GM23338 (cell line): ENCODE measurements at places on chromosomes 12 and 14. TPM values are rescaled to one million over a fixed set of nuclear protein-coding genes. Genes with fewer than 3 reads are reported as not detected.

- H3K4me1 ChIP-seq: peaks cover 42% of the 10 kb centered on the region
- no peak overlapping the region for H3K4me3 ChIP-seq
- H3K27me3 ChIP-seq: no peaks in the 10 kb centered on the region
- no peak overlapping the region for H3K27ac ChIP-seq
These were observed 119.6 kb upstream of the PTPRB start for GRCh38 chr12:70756791-70757190.

- H3K27me3 ChIP-seq: no peaks in the 10 kb centered on the region
- DNase-seq: no peak
- no peaks in the 10 kb centered on the region for H3K36me3 ChIP-seq
- no peak overlapping the region for H3K27ac ChIP-seq
- no peaks in the 10 kb centered on the region for H3K4me1 ChIP-seq
These were observed 136.3 kb downstream of the SCARB1 start for GRCh38 chr12:124727264-124727800.

- DNase-seq: no peak
- H3K36me3 ChIP-seq: no peaks in the 10 kb centered on the region
- H3K27me3 ChIP-seq: no peaks in the 10 kb centered on the region
- no peak overlapping the region for H3K4me3 ChIP-seq
- H3K27ac ChIP-seq: no peak overlapping the region
These were observed 125.0 kb upstream of the HMGA2 start for GRCh38 chr12:65699251-65699650.

DNA sequence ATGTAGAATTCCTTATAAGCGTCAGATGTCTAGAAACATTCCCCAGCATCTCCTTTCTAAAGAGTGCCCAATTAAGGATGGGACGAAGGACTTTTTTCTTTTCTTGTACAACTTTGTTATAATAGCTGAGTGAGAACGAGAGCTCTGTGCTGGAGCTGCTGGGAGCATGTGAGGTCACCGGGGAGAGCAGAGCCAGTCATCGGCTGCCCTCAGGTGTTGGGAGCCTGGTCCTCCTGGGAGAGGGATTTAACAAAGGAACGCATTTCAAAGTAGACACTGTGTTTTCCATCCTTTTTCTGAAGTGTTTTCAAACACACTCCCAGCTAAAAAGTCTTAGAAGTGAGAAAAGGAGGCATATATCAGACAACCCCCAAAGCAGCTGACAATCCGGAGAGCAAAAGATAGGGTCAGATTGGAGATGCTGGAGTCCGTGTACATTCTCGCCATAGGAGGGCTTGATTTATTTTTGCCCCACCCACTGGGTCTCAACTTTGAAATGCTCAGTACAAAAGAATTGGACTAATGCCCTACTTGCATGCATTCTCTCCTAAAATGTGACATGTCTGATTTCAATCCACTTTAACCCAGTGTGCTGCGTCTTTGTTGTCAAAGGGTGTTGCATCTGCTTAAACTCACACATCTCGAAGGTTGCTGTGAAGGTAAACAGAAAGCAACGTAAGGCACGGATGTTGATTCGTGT, 50.8 kb upstream of the PIWIL1 start:
- DNase-seq: no peak
- H3K27ac ChIP-seq: no peak overlapping the region

DNA sequence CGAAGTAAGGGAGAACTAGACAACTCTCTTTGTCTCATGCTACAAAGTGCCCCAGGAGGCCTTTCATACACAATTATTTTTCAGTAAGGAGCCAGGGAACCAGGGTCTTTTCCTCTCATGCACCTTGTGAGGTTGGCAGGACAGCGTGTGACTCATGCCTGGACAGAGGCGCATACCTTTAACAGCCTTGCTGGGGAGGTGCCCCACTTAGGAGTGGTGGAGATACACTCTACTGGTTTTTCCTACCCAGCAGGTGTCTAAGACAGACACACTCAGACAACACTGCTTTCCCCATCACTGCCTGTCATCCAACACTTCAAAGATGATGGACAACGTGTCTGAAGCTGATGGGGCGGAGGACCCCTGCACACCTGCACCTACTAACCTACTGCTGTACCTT, 49.1 kb downstream of the B4GALNT3 start:
- no peak overlapping the region for H3K4me3 ChIP-seq
- H3K27me3 ChIP-seq: no peaks in the 10 kb centered on the region
- H3K27ac ChIP-seq: no peak overlapping the region
- H3K36me3 ChIP-seq: no peaks in the 10 kb centered on the region

DNA sequence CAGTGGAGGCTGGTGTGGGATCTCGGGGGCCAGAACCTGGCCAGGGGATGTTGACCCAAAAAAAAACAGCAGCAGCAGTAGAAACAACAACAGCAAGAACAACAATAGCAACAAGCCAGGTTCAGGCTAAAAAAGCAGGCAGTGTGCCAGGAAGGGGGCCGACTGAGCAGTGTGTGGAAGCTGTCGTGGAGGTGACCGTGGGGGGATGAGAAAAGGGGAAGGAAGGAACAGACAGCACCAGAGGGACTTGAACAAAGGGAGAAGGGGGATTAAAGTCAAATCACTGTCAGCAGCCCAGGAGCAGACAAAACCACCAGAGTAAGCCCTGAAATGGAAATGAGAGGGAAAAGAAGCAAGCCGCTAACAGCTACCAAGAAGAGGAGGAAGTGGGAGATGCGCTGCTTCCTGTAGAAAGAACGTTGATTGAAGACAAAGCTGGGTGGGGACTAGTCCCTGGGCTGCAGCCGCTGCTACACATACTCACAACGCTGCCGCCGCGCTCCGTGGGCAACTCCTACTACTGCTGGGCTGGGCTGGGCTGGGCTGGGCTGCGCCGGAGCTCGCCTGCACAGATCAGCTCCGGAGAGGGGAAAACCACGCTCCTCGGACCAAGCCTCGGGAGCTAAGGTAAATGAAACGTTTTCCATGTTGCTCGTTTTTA, at the start of gene GNG2:
GNG2 (plus strand) TSS at position 449 of the 661 bp plus-strand sequence. CDS start 90,067 bp downstream, outside the sequence.
- no peak within 1 kb of the TSS for H3K27ac ChIP-seq
- DNase-seq: peak; percentile 82
- H3K27me3 ChIP-seq: peaks cover 38% of the 10 kb centered on the region
- no peaks in the 10 kb centered on the region for H3K36me3 ChIP-seq
- H3K4me3 ChIP-seq: peak within 1 kb of the TSS; percentile 64

GRCh38 chr12:92987362-92987761, 58.3 kb upstream of the EEA1 start:
- no peaks in the 10 kb centered on the region for H3K27me3 ChIP-seq
- H3K4me3 ChIP-seq: no peak overlapping the region
- H3K27ac ChIP-seq: no peak overlapping the region
- H3K4me1 ChIP-seq: peaks cover 6% of the 10 kb centered on the region; the same call in 1 of the 2 replicates
- DNase-seq: peak; percentile 86
- H3K36me3 ChIP-seq: no peaks in the 10 kb centered on the region

DNA sequence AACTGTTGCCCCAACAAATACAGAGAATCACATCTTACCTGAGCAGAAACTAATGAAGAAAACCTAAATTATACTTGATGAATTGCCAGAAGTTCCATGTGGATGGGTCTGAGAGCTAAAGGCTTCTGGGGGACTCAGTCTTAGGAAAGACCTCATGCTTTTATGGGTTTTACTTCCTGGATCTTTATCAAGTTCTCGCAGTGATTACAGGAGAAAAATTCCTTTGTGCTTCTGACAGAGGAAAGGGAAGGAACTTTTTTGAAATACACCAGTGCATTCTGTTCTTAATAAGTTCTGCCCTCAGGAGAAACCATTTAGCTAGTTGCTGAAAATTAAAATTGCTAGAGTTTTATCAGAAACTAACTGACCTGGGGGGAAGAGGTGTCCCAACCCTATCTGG, 203.9 kb upstream of the KITLG start:
- no peaks in the 10 kb centered on the region for H3K36me3 ChIP-seq
- no peak for DNase-seq
- no peaks in the 10 kb centered on the region for H3K27me3 ChIP-seq

- no peak overlapping the region for H3K27ac ChIP-seq
- H3K4me3 ChIP-seq: no peak overlapping the region
- H3K36me3 ChIP-seq: no peaks in the 10 kb centered on the region
- no peaks in the 10 kb centered on the region for H3K27me3 ChIP-seq
These were observed 6.2 kb downstream of the CMKLR1 start for GRCh38 chr12:108332791-108333382.

DNA sequence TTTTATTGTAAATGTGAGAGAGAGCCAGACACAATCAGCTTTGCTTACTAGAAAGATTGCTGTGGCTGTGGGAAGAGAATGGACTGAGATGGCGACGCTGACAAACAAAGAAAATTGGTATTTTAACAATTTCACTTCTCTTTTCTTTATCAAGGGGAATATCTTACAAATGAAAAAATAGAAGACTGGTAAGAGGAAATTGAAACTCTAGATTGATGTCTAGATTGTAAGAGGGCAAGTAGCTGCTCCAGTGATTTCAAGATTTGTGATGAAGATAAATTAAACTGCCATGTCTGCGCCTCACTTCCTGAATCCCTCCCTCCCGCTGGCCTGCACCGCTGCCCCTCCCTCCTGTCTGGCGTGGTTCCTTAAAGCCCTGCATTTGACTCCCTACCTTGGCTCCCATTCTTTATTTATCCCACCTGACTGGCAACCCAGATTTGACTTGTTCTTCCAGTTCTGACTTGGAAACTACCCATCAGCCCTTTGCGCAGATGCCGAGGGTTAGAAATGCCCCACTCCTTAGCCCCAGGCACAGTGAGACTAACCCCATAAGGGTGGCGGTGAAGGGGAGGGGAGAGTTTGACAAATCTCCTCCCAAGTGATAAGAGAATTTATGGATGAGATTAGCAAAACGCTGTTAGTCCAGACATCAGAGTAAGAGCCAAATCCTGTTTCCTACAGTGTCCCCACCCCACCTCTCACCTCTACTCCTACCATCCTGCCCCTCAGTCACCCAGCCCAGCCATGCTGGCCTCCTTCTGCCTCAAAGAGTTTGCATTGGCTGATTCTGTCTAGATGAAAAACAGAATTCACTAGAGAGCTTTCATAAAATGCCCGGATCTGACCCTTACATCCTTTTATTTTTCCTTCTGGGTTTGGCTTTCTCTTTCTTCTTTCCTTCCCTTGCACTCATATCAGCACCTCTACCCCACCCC, 125.3 kb upstream of the ATF7IP start:
- H3K27ac ChIP-seq: peak overlapping the region; percentile 46; the same call in 1 of the 2 replicates
- peaks cover 19% of the 10 kb centered on the region for H3K4me1 ChIP-seq
- peaks cover 8% of the 10 kb centered on the region; the same call in 1 of the 2 replicates for H3K36me3 ChIP-seq
- H3K4me3 ChIP-seq: peak overlapping the region; percentile 41

DNA sequence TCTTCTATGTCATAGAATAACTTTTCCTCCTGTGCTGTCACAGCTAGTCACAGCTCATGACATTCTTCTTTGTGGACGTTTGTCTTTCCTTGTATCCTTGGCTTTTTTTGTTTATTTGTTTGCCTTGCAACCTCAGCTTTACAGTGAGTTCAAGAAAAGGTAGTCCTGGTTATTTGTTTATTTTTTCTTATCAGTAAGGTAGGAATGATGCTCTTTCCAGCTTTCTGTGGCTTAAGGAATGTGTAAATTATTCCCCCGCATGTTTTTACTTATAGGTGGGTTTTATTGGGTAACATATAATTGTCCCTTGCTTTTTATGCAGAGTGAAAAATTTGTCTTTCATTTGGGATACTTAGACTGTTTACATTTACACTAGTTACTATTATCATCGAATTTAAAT, 1673.6 kb upstream of the FLRT2 start:
- H3K4me3 ChIP-seq: no peak overlapping the region
- no peaks in the 10 kb centered on the region for H3K36me3 ChIP-seq
- no peak overlapping the region for H3K27ac ChIP-seq
- no peaks in the 10 kb centered on the region for H3K4me1 ChIP-seq
- no peak for DNase-seq
- no peaks in the 10 kb centered on the region for H3K27me3 ChIP-seq

DNA sequence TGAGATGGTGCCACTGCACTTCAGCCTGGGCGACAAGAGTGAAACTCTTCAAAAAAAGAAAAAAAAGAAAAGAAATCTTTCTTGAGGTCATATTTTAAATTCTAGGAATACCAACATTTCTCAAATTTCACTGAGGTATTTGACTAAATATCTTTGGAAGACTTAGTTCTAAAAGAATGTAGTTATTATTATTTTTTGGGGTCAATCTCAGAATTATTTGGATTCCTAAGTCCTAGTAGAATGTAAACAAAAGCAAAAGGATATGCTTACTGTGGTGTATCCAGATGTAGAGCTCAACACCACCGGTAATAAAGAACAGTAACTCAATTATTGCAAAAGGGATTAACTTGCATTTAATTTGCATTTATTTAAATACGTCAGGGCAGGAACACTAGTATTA, 25.0 kb downstream of the PRICKLE1 start:
- no peak overlapping the region for H3K4me3 ChIP-seq
- H3K27me3 ChIP-seq: peaks cover 9% of the 10 kb centered on the region; the same call in 1 of the 2 replicates
- no peak for DNase-seq
- no peak overlapping the region for H3K27ac ChIP-seq
- H3K4me1 ChIP-seq: peaks cover 17% of the 10 kb centered on the region

- no peak overlapping the region for H3K4me3 ChIP-seq
- H3K36me3 ChIP-seq: peaks cover 28% of the 10 kb centered on the region
- H3K27ac ChIP-seq: peak overlapping the region; percentile 70; the same call in 1 of the 2 replicates
- no peaks in the 10 kb centered on the region for H3K4me1 ChIP-seq
- H3K27me3 ChIP-seq: no peaks in the 10 kb centered on the region
These were observed 40.1 kb upstream of the TSPAN9 start for GRCh38 chr12:3036901-3037600.

LRFN5 gene
- total RNA-seq: 6.3 and 6.8 TPM in 2 replicates

TNS2 gene
- total RNA-seq: 5.7 and 6.9 TPM in 2 replicates

PCED1B gene
- total RNA-seq: 5.1 and 6.1 TPM in 2 replicates

KCNMB4 gene
- 14.7 and 18.0 TPM in 2 replicates for total RNA-seq

SLC6A12 gene
- total RNA-seq: 0.56 and 2.1 TPM in 2 replicates
